HuH-7.5 (cell line): ENCODE measurements at places on chromosomes 2 and 18.

DNA sequence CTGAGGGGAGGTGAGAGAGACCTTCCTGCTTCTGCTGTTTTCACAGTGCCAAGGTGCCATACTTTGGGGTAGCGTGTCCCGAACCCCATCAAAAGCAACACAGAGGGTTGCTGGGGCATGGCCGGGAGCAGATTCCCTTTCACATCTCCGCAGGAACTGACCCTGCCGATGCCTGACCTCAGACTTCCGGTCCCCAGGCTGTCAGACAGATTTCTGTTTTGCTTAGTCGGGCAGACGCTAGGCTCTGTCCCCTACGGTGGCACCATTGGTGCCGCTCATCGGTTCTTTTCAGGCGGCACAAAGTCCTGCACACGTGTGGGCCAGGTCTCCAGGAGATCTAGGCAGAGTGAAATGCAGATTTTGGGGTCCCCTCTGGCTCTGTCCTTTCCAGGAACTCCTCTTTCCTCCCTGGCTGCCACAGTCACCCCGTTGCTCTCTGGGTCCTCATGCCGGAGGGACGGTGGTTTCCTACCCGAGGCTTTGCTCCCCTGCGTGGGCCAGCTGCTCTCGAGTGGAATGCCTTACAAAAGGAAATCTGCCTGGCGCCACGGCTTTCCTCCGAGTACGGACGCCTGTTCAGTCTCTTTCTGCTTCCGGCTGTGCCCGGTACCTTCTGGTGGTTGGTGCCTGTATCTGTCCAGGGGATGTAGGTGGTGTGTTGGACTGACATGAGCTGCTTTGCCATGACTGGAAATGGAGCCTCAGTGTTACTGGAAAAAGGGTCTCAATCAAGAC, 39.3 kb downstream of the RTP5 start:
- no peak for DNase-seq

GRCh38 chr18:8787794-8788193, 82.4 kb downstream of the MTCL1 start:
- DNase-seq = no peak

- DNase-seq = no peak
Measured at GRCh38 chr18:8427339-8427738, 181.9 kb upstream of the RAB12 start.

- no peak for DNase-seq
Measured at GRCh38 chr18:75216212-75216910, 5.8 kb downstream of the TSHZ1 start.

- DNase-seq = no peak
Measured at GRCh38 chr2:141497272-141497671, 633.5 kb downstream of the LRP1B start.
